ENCODE measurements at places on chromosomes 1 and 21.
A peak's percentile ranks its signal among the peaks of the same experiment; 100 is the strongest.

- peak; percentile 17 for DNase-seq
Measured at GRCh38 chr1:68213843-68214242, 18.5 kb downstream of the WLS start.

- DNase-seq, result no peak
Measured at GRCh38 chr1:13842497-13842896, 142.5 kb downstream of the PRDM2 start.

DNA sequence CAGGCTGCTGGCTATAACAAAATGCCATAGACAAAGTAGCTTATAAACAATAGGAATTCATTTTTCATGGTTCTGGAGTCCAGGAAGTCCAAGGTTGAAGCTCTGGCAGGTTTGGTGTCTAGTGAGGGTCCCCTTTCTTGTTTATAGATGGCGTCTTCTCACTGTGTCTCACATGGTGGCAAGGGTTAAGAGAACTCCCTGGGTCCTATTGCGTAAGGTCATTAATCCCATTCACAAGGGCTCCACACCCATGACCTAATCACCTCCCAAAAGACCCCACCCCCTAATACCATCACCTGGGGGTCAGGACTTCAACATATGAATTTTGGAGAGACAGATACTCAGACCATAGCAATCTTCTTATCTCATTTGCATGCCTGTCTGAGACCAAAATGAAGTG lies 108.9 kb upstream of the USP25 start:
- no peak for DNase-seq

DNA sequence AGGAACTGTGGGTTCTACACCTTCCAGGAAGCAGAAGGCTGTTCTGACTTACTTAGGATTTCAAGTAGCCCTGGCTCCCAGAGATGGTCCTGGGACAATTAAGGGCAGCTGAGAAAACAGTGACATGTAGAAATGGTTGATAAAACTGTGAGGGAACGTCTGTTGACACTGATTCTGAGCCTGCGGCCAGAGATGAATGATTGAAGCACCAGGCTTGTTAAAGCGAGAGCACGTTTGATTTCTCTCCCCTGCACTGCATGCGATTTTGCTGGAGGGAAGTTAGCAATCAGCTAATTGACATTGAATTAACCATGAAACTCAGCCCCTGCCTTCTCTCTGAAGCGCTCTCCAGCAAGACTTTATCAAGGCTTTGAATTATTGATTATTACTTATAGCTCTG lies 29.9 kb upstream of the POU3F1 start:
- DNase-seq, result no peak

DNA sequence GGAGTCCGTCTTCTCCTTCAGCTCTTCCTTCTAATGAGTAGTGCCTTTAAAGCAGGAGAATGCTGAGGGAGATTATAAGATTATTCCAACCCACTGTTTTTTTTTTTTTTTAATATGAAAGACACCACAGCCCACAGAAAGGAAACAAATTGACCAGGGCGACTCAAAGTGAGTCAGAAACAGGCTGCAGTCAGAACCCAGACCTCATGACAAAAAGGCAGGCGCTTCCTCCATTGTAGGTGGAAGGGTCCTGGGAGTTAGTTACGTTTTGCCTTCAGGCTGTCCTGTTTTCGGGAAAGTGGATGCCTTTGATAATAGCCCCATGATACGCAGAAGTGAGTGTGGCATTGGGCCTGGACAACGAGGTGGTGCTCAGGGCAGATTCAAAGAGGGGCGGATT lies 21.0 kb downstream of the PLXNA2 start:
- DNase-seq, result no peak

DNA sequence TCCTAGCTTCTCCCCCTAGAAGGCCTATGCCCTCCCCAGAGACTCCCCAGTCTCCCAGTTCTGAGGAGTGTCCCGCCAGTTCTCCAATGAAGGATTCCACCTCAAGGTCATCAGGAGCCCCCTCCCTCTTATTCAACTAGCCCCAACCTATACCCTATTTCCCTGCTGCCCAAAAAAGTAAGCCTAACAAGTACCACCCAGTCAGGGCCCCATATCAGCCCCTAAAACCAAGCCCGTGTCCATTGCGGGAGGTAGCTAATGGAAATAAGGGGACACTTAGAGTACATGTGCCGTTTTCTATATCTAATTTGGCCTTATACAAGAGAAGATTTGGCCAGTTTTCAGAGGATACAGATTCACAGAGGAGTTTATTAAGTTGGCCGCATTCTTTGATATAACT lies 416.2 kb downstream of the MATN1 start:
- DNase-seq, result no peak

DNA sequence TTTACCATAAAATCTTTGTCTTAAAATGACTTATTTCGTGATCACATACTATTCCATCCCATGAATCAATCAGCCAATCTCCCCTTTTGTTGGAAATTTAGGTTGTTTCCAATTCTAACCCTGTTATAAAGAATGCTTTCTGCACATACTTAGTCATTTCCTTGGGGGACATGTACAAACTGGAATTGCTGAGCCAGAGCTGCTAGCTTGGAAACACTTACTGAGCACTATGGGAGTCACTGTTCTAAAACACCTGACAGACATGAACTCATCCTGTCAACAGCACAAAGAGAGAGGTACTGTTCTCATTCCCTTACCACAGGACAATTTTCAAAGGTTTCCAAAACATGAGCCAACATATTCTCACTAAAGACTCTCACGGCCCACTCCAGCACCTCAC lies 32.1 kb downstream of the AK2 start:
- DNase-seq, result no peak

DNA sequence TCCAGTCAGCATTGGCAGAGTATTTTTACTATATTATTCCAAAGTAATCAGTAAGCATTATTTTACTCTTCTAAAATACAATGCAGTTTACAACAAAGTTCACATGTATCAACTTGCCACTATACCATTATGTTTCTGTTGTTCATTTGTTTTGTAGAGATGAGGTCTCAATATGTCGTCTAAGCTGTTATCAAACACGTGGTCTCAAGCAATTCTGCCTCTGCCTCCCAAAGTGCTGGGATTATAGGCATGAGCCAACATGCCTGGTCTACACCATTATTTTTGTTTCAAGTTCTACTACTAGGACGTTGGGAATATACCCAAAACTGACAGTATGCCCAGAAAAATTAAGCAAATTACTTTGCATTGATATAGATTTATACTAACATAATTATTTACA lies 19.8 kb downstream of the FAF1 start:
- no peak for DNase-seq

DNA sequence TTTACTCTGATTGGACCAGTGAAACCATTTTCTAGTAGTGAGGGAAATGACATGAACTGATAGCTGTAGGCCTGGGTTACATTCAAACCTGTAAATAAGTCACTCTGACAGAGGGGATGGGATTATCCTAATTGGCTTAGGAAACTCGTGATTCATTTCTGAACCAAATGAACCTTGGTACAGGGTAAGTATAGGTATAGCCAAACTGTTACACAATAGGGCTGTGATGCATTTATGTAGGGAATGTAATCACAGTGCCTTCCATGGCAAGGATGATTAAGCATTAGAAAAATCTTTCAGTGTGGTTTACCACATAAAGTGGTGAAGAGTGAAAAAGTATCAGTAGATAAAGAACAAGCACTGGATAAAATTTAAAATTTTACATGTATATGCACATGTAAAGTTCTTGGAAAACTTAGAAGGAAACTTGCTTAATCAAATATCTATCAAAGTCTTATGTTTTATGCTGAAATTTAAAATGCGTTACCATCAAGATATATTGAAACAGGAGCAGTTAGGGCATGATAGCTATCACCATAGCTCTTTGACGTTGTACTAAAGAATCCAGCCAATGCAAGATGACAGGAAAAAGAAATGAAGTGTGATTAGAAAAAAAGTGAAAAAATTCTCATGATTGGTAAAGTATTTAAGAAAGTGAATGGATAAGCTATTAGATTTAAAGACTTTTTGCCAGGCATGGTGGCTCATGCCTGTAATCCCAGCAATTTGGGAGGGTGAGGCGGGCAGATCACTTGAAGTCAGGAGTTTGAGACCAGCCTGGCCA lies 63.0 kb downstream of the RABGAP1L start:
- peak; percentile 39 for DNase-seq

- no peak for DNase-seq
Measured at GRCh38 chr1:65178235-65178634, 30.2 kb downstream of the AK4 start.

GRCh38 chr1:227915564-227916553 lies 31.9 kb downstream of the WNT9A start:
- DNase-seq, result no peak

DNA sequence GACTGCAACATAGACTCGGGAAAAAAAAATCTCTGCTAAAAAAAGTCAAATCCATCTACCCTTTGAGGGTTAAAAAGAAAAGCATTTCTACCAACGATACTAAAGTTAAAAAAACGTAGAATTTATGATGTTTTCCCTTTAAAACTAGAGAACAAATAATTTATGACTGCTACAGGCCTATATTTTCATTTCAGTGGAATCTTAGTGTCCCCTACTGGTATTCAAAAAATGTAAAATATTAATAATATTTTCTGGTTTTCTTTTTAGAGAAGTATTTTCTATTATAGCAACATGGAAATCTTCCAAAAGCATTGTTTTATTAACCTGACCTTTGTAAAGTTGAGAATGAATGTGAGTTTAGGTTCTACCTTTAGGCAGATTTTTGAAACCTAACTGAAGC lies 1582.2 kb downstream of the MRPL39 start:
- no peak for DNase-seq

- DNase-seq, result peak; percentile 74
Measured at GRCh38 chr1:15501208-15502032, 22.6 kb downstream of the CASP9 start.

DNA sequence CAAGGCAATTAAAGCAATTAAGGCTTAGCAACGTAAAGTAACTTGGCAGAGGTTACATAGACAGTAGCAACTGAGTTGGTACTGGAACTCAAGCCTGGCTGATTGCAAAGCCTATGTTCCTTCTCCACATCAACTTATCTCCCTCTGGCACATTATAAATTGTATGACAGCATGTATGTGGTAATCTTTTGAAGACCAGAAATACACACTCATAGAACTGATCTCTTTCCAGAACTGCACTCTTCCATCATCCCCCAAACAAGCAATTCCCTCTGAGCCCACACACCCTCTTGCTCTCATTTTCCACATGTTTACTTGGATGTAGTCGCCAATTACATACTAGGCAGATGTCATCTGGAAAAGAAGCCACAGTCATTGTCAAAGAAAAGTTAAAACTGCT lies 502.2 kb downstream of the PLPP3 start:
- DNase-seq, result no peak

GRCh38 chr1:226674892-226675714 lies 64.0 kb downstream of the ITPKB start:
- no peak for DNase-seq

DNA sequence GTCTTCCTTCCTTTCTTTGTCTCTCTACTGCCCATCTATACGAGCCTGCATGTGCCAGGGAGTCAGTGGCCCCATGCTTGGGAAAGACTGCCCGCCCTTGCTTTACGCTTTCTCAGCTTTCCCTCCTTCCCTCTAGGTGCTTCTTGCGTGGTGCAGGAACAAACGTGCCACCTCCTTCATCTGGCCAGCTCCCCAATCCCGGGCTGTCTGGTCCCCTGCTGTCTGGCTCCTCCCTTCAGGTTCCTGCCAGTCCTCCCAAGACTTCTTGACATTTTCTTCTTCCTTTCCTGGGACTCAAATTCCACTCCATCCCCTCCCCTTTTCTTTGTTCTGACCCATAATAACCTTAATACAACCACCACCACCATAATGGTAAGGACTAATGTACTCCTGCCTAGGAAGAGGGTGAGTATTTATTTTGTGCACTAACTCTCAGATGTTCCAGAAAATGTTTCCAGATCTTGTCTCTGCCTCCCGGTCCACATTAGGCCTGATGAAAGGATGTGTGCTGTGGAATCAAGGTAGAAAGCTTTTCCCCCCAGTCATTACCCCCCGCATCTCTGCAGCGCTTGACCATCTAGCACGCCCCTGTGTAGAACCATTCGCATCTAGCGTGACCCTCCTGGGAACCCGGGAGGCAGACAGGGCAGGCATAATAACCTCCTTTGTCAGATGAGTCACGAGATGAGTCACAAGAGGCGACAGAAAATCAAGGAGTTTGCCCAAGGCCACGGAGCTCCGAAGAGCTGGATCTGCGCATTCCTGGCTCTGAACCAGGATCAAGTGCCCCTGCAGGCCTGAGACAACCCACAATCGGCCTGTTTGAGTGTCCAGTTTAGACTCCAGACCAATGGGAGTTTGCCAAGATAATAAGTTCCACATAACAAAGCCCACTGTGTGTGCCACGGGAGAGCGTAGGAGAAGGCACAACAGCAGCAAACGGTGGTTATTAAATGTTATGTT lies 60.1 kb upstream of the NEK2 start:
- DNase-seq, result peak; percentile 76

GRCh38 chr1:31658721-31659120 lies 14.0 kb upstream of the PEF1 start:
- DNase-seq, result no peak

DNA sequence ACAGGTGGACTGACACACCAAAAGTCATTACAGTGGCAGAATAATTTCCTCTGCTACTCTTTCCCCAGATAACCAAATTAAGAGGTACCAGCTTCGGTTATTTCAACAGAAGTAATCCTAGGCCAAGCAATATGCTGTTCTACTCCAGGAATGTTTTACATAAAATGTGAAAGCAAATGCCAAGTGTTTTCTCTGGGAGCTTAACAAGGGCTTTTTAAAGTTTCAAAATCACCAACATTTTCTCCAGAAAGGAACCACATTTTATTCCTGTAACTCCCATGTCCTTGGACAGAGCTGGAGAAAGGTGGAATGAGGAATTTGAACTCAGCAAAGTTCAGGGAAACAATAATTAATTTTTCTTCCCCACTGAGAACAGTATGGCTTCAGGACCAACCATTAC lies 27.2 kb downstream of the CNN3 start:
- no peak for DNase-seq

DNA sequence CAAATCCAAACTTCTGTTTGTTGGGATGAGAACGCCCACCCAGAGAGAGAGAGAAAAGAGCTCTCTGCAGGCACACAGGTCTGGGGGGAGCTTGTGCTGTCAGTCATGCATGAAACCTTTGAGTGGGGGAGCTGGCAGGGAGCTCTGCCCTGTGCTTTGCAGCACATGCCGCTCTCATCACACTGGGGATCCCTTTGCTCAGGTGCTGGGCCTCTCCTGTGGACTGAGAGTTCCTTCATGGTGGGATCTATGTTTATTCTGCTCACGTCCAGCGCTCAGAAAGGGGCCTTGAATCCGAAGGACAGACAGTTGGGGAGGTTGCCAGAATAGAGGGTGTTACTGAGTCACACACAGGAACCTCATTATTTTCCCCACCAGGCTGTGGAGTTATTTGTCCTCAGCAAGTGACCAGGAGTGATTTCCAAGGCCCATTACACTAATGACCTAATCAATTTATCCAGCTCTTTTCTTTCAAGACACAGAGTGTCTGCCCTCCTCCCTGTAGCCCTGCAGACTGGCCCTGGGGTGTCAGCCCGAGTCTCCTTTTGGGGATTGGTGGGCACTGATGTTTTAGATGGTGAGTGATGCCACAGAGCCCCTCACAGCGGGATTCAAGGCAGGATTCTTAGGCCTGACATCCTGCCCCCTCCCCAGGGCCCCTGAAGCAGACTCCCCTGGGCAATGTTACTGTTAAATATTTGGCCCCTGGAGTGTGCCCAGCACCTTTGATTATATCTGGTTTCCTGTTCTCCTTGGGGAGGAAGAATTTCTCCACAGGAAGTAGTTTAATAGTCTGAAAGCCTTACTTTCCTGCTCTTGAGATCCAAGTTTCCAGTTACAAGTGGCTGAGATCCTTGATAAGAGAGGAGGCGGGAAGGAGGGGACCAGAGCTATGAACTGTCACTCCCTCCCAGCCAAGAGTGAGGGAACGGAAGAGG lies 22.3 kb downstream of the MYBPH start:
- no peak for DNase-seq

All from AG08396 (cell line).